Erythroblast (primary cell): ENCODE measurements at places on chromosomes 3 and 15.

- DNase-seq, result no peak
Observed at GRCh38 chr15:62739082-62739481, 303.5 kb upstream of the TPM1 start.

- no peak for DNase-seq
Observed at GRCh38 chr3:69438476-69438875, 52.6 kb upstream of the FRMD4B start.

GRCh38 chr3:167736264-167736787 is 805 bp downstream of the SERPINI1 start:
- DNase-seq, result no peak

GRCh38 chr15:27867861-27868260 is 231.3 kb downstream of the OCA2 start:
- DNase-seq, result no peak

- no peak for DNase-seq
Observed at GRCh38 chr15:88035381-88035780, 221.2 kb downstream of the NTRK3 start.

- DNase-seq, result no peak
Observed at GRCh38 chr15:77179541-77179998, 108.7 kb upstream of the TSPAN3 start.

DNA sequence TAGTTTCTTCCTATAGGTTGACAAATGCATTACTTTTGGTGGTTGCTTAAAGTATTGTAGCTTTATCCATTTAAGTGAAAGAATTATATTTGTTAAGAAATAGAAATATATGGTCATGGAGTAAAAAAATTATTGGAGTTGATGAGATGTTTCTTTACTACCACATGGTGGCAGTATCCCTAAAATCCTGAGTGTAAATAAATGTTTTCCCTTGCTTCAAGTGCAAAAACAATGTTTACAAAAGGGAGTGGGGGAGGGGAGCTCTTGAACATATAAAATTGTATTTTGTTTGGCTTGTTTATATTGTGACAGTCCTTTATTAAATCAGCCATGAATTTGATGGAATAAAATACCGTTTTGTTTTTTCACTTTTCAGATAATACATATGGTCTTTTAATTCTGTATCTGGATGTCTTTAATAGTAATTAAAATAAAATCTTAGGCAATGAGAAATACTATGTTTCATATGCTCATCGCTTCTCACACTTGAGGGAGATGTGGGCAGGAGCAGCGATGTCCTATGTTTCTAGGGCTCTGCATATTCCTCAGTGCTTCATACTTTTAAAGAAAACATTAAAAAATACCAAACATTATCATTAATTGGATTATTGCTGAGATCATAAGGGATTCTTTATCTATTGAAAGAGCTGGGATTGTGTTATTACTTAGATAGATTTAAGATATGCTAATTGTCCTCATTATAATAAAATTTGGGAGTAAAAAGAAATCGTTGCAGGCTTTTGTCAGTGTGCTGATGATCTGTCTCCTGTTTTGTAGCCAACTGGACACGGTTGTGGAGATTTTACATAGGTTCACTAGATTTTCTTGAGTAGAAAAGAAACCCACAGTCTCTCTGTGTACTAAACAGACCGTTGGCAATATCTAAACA is 349.7 kb downstream of the TUSC7 start:
- DNase-seq, result peak; percentile 3

DNA sequence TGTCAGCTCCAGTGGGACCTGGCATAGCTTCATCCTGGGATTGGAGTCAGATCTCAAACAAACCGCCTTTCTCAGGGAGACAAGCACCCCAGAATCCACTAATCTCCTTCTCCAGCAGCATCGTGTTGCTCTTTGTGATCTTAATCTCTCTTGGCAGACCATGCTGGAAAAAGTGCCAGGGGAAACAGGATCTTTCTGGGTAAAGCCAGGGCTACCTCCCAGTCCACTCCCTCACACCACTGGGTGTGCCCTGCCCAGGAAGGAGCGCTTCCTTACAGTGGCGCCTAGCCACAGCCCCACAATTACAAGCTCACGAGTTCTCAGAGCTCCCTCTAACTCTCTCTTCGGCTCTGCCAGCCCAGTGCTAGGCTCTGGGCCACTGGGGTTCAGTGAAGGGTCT is 32.2 kb downstream of the RPLP1 start:
- no peak for DNase-seq

DNA sequence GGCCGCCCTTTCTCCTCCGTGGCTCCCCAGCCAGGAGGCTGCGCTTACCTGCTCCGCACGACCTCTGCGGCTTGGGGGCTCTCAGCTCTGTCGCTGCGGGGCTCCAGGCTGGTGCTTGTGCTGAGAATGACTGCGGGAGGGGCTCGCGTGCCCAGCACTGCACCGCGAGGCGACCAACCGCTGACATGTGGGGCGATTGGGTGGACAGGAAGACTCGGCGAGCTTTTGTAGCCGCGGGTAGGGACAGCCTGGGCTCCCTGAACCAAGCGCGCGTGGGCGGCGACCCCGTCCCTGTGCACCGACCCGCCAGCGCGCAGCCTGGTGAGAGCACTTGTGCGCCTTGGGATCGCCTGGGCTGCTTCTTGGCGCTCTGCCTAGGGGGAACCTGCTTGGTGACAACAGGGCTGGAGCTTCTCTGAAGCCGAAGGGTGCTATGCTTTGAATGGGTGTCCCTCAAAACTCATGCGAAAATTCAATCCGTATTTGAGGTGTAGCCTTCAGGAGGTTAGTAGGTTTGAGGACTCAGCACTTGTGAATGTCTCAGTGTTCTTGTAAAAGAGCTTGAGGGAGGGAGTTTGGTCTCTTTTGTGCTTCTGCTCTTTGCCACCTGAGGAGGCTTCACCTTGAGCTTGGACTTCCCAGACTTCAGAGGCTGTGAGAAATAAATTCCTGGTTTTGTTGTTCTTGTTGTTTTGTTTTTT is 50.4 kb downstream of the IL12A start:
- DNase-seq, result no peak

GRCh38 chr3:118987477-118987876 is 47.2 kb downstream of the IGSF11 start:
- DNase-seq, result no peak

GRCh38 chr3:67215690-67216089 is 217.6 kb downstream of the KBTBD8 start:
- no peak for DNase-seq

GRCh38 chr15:81326466-81327212 is 2.7 kb upstream of the STARD5 start:
- no peak for DNase-seq

GRCh38 chr3:13229273-13229949 is 156.2 kb upstream of the IQSEC1 start:
- DNase-seq, result peak; percentile 25

GRCh38 chr3:82816086-82816485 is 1054.6 kb upstream of the GBE1 start:
- no peak for DNase-seq

- no peak for DNase-seq
Observed at GRCh38 chr3:27792869-27793268, 70.7 kb upstream of the EOMES start.

- DNase-seq, result peak; percentile 70
Observed at GRCh38 chr15:58771621-58772250, 634 bp downstream of the MINDY2 start.

DNA sequence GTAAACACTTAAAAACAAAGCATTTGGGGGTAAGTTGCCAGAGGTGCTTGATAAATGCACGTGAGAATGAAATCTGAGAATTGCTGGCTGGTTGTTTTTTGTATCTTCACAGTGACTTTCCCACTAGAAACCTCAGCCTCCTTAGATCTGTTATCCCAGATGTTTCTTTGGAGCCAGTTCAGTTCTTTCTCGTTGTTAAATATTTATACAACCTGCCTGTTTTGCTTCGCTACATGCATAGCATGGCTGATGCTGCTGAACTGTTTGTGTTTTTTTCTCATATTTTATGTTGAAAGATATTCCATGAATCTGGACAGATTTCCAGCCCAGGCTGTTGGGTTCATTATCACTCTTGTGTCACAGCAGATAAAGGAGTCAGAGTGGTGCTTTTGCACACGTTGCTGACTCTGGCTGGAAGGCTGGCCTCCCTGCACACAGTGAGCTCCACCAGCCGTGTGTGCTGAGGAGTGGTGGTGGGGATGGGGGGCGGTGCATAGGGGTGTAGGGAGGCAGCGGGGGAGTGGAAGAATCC is 80.2 kb downstream of the ARNT2 start:
- no peak for DNase-seq

- DNase-seq, result no peak
Observed at GRCh38 chr15:101307897-101308603, 13.0 kb upstream of the SNRPA1 start.

DNA sequence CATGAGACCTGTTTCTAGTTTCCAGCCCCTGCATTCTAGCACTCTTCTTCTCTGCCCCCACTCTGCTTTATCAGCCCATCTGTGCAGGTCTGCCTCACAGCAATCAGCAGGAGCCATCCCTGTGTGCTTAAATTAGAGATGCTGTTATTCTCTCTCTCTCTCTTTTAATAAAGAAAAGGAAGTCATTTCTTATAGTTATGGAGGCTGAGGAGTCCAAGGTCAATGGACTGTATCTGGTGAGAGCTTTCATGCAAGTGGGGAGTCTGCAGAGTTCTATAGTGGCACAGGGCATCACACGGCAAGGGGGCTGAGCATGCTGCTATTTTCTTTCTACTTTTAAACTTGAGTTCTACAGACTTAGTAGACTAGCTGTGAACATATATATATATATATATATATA is 4.5 kb upstream of the ST6GAL1 start:
- no peak for DNase-seq

GRCh38 chr15:62603742-62604141 is 438.7 kb upstream of the C2CD4B start:
- DNase-seq, result no peak

GRCh38 chr3:8371960-8372463 is 129.6 kb upstream of the LMCD1 start:
- peak; percentile 53 for DNase-seq

- no peak for DNase-seq
Observed at GRCh38 chr15:61731099-61731498, 329.1 kb downstream of the VPS13C start.

DNA sequence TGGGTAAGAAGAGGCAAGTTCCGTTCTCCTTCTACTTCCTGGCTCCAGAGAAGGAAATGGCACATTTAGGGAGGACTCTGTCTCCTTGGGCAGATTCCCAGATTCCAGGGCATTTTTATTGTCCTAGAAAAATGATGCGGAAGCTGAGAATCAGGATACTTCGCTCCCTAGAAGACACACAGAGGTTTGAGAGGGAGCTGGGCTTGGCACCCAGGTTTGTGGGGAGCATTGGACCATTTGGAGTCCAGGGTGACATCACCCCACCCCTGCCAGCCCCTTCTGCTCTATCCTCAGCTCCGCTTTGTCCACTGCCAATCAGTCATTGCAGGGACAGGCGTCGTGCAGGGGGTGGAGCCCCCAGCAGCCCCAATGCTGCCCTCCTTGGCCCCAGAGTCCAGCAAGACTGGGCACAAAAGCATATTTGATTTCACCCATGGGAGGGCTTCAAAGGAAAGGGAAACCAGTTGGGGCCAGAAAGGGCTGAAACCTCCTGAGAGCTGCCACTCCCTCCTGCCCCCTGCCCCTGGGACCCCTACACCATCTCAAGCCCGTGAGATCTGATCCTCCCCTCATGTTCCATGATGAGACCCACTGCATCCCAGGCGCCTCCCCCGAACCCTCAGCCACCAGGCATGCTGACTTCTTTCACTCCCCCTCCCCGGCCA is 129.8 kb upstream of the MEF2A start:
- DNase-seq, result no peak

GRCh38 chr3:125161607-125162219 is 50.8 kb downstream of the SLC12A8 start:
- no peak for DNase-seq

GRCh38 chr3:10510743-10511432 is 5.5 kb upstream of the ATP2B2 start:
- no peak for DNase-seq

DNA sequence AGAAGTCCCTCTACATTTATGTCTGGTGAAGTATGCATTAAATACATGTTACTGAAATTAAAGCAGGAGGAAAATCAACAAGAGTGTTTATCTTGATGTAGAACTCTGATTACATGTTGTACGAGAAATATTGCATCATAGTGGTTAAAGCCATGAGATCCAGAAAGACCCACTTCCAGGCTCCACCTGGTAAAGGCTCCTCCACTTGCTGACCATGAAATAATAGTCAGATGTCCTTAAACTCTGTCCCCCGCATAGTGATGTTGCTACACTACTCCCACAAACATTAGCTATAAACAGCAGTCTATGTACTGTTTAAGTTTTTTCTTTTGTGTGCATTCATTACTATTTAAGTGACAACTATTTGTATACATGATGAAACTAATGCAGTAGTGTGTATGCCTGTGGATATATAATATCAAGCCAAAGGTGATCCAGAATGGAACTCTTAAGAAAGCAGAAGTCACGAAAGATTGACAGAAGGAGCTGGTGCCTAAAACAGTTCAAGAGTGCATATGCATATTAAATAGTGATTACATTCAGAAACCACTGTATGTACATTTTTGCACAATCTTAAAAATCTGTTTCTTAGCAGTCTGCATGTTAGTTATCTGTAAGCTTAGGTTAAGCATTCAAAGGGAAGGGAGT is 264.4 kb upstream of the KCNMB2 start:
- no peak for DNase-seq

DNA sequence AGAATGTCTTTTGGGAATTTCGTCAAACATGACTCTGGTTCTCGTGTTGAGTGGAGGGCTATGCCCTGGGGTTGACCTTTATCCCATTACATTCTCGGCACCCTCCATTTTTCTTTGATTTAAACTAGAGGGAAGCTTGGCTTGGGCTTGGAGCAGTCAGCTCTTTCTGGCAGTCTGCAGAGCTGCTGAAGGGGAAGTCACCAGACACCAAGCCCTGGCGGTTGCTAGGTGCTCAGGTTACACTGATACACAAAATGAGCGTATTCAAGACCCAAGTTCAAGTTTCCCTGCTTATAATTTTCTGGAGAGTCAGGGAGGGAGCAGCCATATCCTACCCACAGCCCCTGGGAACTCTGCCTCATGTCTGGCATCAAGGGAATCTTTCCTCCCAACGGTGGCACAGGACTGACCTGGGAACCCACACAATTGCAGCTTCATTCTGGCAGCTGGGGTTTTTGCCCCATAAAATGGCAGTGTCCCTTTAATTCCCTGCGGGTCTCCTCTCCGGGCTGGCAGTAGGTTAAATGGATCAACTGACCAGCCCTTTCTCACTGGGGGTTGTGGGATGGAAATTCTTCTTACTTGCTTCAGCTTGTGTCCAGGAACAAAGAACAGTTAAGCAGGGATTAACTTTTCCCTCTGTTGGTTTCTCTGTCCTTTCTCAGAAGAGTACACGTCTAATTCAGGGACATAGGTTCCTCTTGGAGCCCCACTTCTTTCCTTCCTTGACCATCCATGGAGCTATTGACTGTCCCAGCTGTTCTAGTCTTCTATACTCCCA is 110.0 kb upstream of the DLG1 start:
- DNase-seq, result no peak
